Stimulated activated naive CD8-positive, alpha-beta T cell treated with anti-CD3 and anti-CD28 coated beads, Interleukin-15, Interleukin-2, amounts not matched to agents 100 U/mL and 50 U/mL, for 24 hours (primary cell): ENCODE measurements at places on chromosomes 1 and 21.

DNA sequence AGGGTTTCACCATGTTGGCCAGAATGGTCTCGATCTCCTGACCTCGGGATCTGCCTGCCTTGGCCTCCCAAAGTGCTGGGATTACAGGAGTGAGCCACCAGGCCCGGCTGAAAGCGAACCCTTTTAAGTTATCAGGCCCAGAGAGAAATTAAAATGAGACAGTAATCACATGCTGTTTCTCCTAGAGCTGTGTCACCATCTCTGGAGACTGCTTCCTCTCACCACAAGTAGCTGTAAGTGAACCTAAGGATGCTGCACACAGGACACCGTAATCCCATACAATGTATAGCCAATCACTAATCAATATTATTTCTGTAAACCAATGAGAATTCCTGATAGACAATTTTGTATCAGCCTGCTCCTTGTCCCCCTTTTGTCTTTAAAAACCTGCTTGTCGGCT lies 5.7 kb upstream of the CSTB start:
- no peak for DNase-seq

- no peak for DNase-seq
Measured at GRCh38 chr1:153353226-153353947, 4.3 kb upstream of the S100A9 start.

DNA sequence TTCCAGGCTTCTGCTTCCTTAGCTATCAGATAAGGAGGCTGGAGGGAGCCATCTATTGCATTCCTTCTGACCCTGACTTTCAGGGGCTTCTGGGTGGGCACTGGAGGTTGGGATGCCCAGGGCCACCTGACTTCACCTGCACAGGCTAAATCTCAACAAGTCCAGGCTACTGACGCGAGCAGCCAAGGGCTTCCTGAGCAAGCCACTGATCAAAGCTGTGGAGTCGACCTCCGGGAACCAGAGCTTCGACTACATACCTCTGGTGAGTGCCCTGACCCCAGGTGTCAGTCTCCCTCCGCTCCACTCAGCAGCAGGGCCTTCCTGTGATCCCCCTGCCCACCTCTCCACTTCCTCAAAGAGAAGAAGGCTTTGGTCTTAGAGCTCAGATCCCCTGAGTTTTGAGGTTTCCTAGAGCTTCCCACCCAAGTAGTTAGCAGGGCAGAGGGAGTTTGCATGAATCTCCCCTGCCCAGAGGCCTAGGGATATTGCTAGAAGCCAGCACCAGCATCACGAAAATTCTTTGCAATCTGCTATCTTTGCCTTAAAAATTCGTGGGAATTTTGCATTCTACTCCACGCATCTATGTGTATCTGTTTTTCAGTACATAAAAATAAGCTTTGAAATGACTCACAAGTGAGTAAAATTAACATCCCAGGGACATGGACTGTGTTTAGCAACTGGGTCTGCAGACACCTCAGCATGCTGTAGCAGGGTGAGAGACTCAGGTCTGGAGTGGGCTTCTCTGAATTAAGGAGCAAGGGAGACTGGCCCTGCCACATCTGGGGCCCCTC lies 61.4 kb downstream of the VWA5B1 start:
- no peak for DNase-seq

DNA sequence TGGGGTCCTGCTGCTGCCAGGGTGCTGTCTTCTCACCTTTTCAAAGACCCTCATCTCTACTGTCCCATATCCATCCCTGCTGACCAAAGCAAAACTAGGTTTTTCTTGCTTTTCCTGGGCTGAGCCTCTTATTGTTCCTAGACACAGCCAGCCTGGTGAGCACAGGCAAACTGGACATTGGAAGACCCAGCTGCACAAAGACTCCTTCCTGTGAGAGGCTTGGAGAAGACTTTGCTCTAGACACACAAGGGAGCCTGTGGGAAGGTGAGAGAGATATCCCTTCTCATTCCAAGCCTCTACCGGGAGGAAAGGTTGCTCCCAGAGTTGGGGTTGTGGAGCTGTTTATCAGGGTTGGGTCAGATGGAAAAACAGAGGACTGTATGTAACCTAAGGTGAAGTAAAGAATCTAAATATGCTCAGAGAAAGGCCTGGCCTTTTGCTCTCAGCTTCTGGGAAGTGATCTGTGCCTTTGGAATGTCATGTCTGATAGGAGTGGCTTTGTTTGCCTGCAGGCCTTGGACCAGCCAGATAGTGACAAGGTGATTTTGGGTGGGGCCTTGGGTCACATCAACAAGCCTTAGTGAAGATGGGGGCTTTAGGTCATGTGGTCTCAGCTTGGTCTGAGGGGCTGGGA lies 87.6 kb upstream of the RUNX1 start:
- no peak for DNase-seq

- no peak for DNase-seq
Measured at GRCh38 chr1:210031473-210031872, 93.5 kb downstream of the SYT14 start.

GRCh38 chr1:223802032-223802431 lies 43.7 kb downstream of the TP53BP2 start:
- DNase-seq: no peak

DNA sequence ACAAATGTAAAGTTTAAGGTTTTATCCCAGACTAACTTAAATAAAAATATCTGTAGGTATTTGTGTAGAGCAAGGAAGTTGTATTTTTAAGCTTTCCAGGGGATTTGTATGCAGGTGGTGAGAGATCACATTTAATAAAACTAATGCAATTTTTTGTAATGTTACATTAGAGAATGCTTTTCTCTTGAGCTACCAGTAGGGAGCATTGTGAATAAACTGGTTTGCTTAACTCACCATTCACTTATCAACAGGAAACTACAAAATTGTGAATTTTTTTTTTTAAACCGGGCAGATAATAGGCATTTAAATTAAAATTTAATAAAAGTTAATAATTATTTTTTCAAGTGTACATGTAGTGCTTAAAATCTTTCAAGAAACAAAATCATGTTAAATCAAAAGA lies 78.6 kb downstream of the IVNS1ABP start:
- DNase-seq: no peak

DNA sequence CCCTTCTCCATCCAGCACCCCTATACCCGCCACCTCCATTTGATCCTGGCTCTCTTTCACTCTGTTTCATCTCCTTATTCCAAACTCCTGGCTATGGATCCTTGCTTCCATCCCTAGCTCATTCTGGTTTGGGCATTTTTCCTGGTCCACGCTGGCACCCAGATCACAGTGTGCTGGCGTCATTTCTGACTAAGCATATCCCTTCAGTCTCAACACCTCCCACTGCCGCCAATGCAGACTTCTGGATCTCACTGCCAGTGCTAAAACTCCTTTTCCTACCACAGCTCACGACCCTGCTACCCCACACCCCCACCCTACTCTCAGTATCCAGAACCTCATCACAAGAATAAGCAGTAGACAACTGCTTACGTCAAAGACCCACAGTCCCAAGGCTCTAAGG lies 16.3 kb downstream of the SEC16B start:
- DNase-seq: no peak

- DNase-seq: no peak
Measured at GRCh38 chr1:247437551-247438505, 20.1 kb downstream of the OR2B11 start.

DNA sequence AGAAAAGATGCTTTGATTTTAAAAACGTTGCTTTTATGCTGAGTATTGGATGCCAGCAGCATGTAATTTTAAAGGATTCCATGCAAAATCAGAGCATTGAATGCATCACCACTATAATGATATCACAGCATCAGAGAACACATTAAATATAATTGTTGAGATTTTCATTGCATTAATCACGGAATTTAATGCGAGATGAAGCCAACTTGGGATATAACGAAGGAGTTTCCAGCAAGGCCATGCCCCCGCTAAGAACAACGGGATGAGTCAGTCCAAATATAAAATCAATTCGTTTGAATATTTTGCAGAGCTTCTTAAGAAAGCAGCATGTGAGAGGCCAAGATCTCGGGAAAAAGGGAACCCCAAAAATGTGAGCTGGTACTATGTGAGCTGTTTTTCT lies 423.4 kb upstream of the CHRM3 start:
- DNase-seq: no peak

DNA sequence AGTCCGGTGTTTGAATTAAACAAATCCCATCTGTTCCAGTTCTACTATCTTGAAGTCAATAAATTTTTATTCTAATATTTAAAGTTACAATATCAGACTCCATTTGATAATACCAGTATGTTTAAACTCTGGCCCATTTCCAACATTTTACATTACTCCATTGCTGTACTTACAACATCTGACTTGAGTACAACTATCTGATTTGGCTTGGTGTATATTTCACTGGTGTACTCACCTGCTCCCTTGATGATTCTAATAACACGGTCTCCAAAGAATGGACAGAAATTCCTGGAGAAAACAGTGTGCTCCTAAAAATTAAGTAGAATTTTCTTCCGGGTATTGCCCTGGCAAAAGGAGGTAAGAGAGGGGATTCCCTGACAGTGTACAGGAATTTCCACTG lies 680.5 kb upstream of the ADAMTS5 start:
- DNase-seq: no peak

DNA sequence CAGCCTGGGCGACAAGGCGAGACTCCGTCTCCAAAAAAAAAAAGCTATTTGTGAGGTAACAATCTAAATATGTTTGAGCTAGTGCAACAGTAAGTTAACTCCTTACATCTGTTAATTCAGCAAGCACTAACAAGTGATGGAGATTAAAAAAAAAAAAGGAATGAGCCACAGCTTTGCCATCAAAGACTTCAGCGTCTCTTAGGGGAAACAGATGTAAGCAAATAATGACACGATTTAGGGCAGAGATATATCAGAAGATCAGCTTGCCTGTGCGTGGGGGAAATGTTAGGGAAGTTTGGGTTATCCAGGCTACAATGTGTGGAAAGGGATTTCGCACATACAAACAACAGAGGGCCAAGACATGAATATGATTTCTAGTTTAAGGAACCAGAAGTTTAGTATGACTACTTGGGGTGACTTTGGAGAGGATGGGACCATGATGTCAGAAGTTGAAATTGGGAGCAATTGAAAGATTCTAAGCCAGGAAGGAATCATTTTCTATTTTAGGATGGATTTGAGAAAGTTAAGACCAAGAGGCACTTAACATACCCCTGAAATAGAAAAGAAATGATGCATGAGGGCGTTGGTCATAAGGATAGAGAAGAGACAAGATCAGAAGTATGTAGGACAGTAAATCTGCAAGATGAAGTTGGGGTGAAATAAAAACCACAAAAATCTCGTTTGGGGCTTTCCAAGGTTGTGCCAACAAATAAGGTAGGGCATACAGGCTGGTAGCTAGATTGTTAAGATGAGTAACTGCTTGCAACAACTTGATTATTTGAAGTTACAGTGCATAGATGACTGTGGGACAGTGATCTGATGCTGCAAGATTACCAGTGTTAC lies 2.4 kb upstream of the BRWD1 start:
- no peak for DNase-seq

DNA sequence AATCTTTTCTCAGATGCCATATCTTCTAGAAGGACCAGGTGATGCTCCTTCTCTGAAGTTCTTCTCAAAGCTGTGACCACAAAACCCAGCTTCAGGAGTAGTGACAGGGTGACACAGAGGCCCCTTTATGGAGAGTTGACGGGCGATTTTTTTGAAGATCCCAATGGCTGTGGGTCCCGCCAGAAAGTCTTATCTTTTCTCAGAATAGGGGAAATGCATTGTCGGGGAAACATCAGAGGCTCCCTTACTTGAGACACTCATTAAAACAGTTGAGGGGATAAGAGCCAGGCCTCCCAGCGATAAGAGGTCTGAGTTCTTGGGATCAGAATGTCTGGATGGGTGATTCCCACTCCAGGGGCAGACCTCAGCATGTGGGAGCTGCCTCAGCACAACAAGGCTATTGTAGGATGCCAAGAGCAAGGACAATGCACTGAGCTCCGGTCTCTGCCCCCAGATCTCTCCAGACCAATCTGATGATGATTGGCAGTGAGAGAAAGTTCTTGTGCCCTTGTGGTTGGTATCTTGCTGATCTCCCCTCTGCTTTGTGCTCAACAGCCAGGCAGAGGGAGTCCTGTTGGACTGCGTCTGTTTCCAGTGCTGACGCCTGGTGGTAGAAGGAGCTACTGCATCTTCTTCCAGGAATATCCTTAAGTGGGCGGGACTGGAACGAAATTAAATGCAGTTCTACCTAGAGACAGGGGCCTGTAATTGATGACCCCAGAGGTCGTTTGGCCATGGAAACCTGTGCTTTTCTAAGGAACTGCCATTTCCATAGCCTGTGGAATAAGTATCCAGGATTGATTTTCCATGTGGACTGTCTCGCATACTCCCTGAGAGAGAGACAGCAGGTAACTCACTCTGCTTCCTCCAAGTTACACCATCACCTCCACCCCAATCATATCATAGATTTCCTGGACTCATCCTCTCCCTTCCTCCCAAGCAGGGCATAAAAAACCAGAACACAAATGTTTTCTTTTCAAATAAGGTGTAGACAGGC lies 6.8 kb upstream of the ACKR1 start:
- peak; percentile 68 for DNase-seq

DNA sequence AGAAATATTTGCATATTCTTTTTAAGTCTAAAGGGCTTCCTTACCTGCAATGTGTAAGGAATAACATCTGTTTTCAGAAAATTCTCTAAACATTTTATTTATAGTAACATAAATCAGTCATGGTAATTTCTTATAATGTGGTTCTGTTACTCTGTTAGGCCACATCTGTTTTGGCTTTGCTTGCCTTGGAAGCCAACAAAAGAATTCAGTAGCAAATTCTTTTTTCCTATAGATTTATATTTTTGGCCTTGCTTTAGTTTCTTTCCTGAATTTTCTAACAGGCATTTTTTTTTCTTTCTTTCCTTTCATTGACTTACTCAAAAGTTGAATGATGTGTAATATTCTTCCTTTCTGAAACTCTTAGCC lies 72.2 kb downstream of the OSBPL9 start:
- no peak for DNase-seq

GRCh38 chr1:24894002-24894401 lies 36.1 kb downstream of the RUNX3 start:
- peak; percentile 1 for DNase-seq

- no peak for DNase-seq
Measured at GRCh38 chr1:154548028-154548427, 10.4 kb downstream of the UBE2Q1 start.
